ENCODE measurements at places on chromosomes 7 and 10. TPM values are rescaled to one million over a fixed set of nuclear protein-coding genes. Genes with fewer than 3 reads are reported as not detected.

Gene SPOCK2
- 1.1 TPM for total RNA-seq

DNA sequence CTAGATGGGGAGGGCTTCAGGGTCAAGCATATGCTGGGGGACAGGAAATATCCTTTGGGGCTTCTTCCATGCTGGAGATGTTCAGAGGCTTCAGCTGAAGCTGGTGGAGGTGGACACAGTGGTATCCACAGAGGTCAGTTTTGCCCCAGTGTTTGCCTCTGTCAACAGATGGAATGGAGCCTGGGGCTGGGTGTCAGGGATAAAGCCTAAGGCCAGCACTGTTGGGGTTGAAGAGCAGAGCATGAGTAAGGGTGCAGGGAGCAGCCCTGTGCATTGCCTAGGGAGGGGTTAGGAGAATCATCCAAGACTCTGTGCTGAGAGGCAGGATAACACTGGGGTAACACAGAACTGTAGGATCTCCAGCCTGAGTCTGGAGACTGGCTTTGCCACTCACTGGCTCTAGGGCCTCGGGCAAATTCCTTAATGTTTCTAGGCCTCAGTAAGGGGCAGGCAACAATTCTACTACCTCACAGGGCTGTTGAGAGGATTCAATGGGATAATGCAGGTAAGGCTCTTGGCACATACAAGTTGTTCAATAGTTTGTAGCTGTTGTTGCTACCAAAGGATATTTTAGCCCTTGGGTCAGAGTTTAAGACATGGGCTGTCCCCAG lies 21.8 kb upstream of the MYL7 start:
- H3K27me3 ChIP-seq, result no peaks in the 10 kb centered on the region
- H3K27ac ChIP-seq, result no peak overlapping the region
- no peaks in the 10 kb centered on the region for H3K36me3 ChIP-seq

GRCh38 chr10:75126277-75126676 lies 14.8 kb downstream of the SAMD8 start:
- no peak for DNase-seq
- no peaks in the 10 kb centered on the region for H3K36me3 ChIP-seq
- H3K4me1 ChIP-seq, result no peaks in the 10 kb centered on the region
- no peaks in the 10 kb centered on the region for H3K27me3 ChIP-seq

GRCh38 chr10:68559251-68559650 lies 886 bp upstream of the TET1 start:
- DNase-seq, result no peak
- H3K27me3 ChIP-seq, result no peaks in the 10 kb centered on the region
- H3K4me3 ChIP-seq, result peak overlapping the region; percentile 82
- H3K4me1 ChIP-seq, result peaks cover 25% of the 10 kb centered on the region
- H3K27ac ChIP-seq, result no peak overlapping the region
- H3K36me3 ChIP-seq, result no peaks in the 10 kb centered on the region

All from HCT116 (cell line).